Hematopoietic multipotent progenitor cell treated with erythropoietin and hydrocortisone succinate and interleukin-3 and kit ligand, for 15 days (in vitro differentiated cells): ENCODE measurements at places on chromosomes 12 and 14.

DNA sequence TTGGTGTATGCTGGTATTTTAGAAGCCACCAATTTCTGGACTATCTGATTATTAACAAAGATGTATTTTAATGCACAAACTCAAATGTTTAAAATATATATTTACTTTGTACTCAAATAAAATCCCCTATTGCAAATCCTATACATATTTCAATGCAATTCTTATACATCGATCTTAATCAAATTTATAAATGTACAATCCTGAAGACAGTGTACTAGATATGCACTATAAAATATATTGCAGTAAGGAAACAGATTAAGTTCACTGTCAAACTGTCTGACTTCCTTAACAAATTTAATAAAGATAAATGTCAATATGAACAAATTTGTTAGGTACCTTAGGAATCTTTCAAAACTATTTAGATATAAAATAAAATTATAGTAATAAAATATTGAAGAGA, 43.9 kb downstream of the FOXA1 start:
- DNase-seq: no peak

DNA sequence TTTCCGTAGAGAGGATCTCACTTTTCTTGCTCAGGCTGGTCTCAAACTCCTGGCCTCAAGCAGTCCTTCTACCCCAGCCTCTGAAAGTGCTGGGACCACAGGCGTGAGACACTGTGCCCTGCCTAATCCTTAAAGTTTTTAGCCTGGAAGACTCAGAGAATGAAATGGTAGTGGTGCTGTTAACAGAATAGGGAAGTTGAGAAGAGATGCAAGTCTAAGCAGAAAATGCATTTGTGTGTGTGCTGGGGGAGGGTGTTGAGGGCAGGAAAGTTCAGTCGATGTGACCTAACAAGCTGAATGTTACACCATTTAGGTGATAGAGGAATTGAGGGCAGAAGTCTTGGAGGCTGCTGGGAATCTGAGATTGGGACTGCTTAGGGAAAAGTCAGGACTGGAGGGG, 6.9 kb upstream of the TUBA1A start:
- DNase-seq: no peak

GRCh38 chr14:106789318-106789717, 1262.9 kb downstream of the TMEM121 start:
- no peak for DNase-seq

DNA sequence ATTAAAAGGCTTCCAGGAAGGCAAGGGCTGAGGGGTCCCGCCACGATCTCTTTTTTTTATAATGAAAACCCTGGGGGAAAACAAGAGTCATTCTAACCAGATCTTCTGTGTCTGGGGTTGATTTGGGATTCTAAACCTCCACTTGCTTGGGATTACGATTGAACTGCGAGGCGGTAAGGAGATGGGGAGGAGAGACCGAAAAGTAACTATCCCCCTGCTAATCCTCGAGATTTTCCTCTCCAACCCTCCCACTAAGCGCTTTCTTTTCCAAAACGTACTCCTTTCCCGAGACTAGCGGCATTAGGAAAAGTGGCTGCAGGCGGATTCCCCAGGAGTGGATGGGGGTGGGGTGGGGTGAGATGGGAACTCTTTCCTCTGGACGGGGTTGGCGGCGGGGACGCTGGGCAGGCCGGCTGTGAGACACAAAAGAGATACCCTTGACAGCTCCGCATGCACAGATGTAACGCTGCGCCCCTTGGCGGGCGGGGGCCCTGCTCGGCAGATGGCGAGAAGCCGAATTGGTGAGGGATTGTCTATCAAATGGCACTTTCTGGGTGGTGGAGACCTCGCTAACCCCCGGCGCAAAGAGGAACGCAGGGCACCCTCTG, 830 bp upstream of the SRRM4 start:
- no peak for DNase-seq

DNA sequence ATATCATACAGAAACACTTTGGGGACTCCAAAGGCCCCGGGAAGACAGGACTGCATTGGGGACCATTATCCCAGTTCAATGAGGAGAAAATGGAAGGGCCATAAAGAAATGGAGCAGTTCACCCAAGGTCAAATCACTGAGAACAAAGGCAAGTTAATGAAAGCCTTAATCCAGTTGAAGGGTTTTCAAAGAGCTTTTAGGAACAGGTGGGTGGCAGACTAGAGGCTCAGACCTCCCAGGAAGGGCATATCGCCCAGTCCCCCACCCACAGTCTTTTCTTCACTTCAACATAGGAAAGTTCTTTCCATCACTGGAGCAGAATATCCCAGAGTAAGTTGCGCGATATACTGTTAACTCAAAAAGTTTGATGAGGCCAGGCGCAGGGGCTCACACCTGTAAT, 136.1 kb upstream of the CCND2 start:
- no peak for DNase-seq
